HepG2 (cell line): ENCODE measurements at places on chromosomes 7 and 10.

DNA sequence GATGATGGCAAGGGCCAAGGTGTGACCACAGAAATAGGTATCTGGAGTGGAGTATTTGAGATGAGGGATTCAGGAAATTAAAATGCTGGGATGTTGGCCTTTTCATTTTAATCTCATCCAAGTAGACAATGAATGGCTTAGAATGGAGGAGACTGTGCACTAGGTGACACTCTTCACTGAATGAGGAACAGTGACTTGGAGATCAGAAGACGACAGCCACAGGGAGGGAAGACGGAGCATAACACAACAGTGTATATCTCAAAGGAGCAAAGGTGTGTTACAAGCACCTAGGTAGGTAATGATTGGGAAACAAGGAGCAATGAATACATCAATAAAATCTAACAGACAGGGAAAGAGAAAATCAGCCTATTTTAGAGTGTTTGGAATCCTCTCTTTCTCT is 4.1 kb upstream of the TAX1BP1 start:
- no peak for DNase-seq

DNA sequence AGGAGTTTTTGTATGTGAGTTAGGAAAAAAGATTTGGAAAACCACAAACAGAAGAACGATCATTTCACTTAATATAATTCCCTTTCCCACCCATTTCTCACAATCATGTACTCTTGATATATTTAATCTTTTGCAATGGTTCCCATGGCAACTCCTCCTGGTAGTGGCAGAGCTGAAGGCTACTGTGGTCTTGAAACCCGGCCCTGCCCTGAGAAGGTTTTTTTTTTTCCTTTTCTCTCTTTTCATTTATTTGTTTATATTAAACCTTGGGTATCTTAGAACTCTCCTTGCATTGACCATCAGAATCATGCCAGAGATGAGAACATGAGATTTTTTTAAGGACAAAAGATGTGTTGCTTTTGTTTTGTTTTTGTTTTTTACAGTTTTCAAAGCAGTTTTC is 566.1 kb upstream of the NRP1 start:
- DNase-seq = no peak

DNA sequence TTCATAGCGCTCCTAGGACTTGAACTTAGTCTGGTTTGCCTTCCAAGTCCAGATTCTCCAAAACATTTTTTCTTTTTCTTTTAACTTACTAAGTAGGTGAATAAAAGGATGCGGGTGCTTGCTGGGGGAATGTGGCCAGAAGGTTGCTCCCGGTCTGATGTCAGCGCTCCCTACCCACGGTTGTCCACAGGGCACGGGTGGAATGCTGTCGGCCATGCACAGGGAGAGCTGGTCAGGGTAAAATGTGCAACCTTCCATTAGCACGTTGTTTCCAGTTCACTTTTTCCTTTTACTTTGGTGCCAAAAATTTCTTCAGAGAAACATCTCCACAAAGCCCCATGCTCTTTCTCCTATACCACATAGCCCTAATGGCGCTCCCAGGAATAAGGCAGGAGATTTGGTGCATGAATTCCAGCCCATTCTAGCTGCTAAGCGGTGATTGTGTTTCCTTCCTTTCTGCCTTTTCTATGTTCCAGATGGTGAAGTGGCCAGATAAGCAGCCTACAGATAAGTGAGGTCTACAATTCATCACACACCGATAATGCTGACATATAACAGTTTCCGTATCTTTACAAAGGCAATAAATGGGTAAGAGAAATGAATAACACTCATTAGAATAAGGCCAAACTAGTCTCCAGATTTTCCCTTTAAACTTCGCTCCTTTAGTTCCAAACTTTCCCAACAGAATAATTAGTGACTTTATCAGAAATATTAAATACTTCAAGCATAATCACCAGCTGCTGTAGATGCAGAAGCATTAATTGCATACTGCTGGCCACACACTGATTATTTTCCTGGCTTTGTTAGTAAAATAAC is 138.3 kb upstream of the FGFR2 start:
- DNase-seq = no peak

- no peak for DNase-seq
These were observed 6.0 kb downstream of the TAS2R40 start for GRCh38 chr7:143227806-143228205.

DNA sequence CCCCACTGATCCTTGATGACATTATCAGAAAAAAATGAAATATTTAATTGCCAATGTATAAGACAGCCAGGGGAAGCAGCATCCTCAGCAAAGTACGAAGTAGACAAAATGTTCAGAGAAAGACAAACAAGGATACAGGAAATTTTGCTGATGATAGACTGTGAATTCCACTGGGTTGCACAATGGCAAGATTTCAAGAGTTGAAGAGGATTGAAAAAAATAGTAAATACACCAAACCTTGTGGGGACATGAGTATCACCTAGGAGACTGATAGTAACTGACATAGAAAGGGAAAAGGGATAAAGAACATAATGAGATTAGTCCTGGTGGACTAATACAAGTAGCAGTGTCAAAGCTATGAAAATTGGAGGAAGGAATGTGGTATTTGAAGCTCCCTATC is 16.5 kb downstream of the CNOT4 start:
- DNase-seq = peak; percentile 37

DNA sequence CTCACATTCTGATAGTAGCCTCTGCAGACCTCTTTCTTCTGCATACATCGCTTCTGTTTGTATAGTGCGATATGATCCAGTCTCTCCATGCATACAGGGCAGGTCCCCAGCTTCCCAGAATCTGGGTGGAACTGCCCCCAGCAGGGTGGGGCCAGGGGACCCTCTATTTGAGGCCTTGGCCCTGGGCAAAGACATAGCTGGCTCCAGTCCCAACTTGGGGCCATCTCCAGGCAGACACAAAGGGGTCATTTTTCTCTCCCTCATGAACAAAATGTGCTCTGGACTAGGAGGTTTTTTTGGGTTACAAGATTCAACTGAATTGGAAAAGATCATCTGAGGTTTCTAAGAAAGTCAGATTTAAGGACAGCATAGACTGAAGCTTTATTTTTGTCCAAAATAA is 21.1 kb upstream of the HSPA12A start:
- DNase-seq = peak; percentile 38

DNA sequence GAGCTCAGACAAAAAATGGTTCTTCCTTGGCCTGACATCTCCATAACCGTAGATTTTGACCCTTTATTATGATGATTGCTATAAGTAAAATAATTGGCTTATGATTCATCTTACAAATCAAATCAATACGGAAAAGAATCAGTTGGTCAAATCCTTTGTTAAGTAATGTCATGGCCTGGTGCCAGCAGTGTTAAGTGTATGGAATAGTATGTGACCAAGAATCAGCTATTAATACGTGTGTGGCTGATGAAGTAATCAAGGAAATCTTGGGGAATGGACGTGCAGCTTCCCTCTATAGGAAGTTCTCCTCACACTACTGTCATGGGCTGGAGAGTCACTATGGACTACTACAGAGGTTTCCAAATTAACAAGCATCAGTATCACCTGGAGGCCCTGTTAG is 230.6 kb downstream of the TWIST1 start:
- DNase-seq = no peak

DNA sequence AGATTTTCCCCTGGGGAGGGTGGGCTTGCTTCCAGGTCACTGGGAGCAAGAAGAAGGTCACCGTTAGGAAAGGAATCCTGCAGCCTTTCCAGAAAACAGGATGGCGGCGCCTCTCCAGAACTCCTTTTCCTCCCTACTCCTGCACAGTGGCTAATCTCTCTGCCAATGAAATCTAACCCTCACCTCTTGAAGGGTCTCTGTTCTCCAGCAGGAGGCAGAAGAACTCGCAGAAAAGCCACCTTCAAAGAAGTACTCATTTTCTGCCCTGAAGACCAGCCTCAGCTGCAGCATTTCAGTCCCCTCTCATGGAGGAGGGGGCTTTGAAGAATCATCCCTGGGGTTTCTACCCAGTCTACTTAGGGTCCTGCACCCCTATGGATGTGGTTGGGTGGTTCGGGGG is 626.9 kb downstream of the CALN1 start:
- no peak for DNase-seq

GRCh38 chr10:102465466-102465865 is 14.1 kb upstream of the C10orf95 start:
- no peak for DNase-seq

- no peak for DNase-seq
These were observed 61.1 kb upstream of the SEM1 start for GRCh38 chr7:96770758-96771157.

DNA sequence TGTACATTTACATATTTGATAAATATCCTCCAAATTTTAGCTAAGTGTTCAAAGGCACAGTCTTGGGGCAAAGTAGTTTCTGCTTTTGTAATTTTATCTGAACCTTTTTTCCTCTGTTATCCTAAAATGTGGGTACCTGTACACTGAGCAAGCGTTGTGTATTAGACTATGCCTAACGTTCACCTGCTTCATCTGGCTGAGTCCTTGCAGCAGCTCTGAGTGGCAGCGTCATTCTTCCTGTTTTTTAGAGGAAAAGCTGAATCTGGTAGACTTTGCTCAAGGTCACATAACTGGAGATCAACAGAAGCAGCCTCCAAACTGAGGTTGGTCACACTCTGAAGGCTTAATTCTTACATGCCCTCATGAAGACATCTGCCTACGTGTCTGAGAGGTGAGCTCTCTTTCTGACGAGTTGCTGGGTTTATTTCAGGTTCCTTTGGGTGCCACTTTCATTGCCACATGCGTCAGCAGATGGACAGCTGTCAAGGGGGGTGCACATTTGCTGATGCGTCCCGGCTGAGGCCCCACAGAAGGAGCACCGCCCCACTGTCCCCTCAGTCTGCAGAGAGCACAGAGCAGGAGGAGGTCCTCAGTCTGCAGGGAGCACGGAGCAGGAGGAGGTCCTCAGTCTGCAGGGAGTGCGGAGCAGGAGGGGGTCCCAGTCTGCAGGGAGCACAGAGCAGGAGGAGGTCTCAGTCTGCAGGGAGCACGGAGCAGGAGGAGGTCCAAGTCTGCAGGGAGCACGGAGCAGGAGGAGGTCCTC is 406.5 kb upstream of the SHH start:
- DNase-seq = peak; percentile 16

- peak; percentile 23 for DNase-seq
These were observed 266.0 kb downstream of the GRID1 start for GRCh38 chr10:86100581-86101061.

GRCh38 chr10:68133523-68133922 is 24.2 kb downstream of the MYPN start:
- DNase-seq = no peak

DNA sequence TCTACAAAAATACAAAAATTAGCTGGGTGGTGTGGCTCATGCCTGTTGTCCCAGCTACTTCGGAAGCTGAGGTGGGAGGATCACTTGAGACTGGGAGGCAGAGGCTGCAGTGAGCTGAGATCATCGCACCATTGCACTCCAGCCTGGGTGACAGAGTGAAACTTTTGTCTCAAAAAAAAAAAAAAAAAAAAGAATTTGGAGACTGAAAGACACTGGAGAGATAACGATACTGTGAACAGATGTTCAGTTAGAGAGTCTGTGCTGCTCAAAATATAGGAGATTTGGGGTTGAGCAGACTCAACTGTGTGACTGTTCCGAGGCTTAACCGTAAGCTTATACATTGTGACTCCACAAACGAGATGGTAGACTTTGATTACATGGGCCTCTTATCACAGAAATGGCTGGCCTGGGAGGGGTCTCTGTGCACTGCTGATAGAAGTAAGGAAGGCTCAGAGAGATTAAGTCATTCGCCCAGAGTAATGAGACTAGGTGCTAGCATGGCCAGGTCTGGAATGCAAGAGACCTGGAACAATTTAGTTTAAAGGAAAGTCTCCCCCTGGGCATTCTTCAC is 19.4 kb downstream of the WBP1L start:
- DNase-seq = no peak

DNA sequence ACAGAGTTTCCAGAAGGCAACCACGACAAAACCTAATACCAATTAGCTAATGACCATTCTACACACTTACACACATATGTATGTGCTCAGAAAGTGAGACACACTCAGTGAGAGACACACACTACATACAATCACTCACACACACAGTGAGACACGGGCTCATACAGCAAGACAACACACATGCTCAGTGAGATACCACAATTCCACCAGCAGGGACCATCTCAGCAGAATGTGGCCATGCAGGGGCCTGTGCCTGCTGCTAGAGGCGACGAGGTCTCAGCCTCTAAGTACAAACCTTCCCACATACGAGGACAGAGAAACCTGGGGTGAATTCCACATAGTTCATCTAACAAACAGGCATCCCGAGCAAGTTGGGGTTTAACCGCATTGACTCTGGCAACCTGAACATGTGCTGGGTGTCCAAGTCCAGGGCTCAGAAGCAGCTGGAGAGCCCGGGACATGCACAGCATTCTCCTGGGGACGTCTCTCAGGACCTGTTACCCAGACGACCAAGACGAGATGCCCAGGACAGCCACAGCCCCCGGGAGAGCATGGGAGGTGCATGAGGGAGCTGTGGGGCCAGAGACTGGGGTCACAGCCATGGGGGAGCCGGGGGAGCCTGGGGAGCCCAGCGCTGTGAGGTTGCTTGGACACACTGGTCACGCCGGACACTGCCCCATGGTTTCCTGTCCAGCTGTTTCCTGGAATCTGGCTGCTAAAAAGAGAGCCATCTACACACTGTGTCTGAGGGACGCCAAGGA is 523.6 kb downstream of the PTPRN2 start:
- DNase-seq = no peak

DNA sequence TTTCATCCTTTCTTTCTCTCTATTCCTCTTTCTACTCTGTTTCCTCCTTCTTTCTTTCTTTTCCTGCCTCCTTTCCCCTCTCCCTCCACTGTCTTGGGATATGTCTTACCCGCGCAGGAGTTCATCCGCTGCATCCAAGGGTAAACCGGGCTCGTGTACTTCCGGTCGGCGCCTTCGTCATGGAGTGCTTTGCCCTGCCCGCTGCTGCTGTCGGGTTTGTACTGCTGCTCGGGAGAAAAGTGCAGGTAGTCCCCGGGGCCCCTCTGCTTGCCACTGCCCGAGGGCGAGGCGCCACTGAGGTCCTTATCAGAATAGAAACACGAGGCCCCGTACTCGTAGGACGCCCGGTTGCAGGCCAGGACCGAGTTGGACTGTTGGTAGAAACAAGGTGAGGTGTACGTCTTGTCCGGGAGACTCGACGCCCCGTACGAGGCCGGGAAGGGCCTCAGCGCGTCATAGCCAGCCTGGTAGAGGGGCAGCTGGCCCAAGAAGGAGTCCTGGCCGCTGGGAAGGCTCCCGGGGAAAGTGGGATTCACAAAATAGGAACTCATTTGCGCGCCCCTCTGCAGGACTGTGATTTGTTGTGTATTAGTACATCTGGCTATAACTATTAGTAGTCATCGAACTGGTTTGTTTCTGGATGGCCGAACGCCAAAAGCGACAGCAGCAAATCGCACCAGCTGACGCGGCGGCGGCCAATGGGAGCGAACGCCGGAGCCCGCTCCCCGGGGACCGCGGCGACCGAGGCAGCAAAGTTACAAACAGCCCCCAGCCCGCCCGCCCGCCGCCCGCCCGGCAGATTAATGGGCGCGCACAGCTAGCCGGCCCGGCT is at the start of gene HOXA6:
HOXA6 (minus strand) TSS at position 576 of the 832 bp plus-strand sequence; CDS start at position 551, 25 bp downstream.
- DNase-seq = no peak
